ENCODE measurements at places on chromosomes 1 and 21.

DNA sequence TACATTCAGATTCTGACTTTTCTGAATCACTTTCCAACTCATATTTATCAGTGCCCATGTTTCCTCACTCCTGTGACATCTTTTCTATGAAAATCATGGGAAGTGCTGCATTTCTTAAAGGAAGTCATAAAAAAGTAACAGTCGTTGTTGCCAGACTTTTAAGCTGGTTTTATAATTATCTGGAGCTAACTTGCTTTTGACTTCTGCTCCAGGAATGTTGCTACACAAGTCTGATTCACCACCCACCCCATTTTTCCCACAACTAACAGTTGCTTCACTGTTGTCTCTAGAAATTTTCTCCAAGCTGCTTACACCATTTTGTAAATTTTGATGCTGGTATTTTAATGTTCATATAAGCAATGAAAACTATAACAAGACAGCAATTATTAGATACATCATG is 12.2 kb downstream of the FCRLB start:
- no peak for DNase-seq

DNA sequence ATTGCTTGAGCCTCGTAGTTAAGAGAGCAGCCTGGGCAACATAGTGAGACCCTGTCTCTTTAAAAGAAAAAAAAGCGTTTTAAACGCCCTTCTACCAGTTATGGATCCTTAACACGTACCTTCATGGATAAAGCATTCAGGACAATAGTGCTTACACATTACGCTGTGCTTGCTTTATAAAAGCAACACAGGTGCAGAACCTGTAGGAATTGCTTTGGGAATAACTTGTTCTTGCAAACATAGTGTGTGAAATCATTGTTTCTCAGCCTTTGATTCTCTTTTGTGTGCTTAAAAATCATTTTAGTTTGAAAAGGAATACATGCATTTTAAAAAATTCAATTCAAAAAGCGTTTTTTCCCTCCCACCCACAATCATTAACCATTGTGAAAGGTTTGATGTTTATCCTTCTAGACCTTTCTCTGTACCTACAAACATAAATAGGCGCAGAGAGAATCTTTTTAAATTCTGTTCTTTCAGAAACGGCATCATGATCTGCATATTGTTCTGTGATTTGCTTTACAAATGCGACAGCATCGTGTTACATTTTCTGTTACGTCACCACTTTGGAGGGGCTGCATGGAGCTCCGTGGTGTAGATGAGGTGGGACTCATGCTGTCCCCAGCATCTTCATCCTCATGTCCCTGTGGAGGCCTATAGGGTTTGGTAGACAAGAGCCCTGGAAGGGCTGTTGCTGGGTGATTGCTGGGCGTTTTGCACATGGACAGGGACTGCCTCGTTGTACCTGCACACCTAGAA is 54.6 kb downstream of the SPSB1 start:
- no peak for DNase-seq

- peak; percentile 45 for DNase-seq
Measured at GRCh38 chr1:212256369-212256768, 28.8 kb upstream of the PPP2R5A start.

DNA sequence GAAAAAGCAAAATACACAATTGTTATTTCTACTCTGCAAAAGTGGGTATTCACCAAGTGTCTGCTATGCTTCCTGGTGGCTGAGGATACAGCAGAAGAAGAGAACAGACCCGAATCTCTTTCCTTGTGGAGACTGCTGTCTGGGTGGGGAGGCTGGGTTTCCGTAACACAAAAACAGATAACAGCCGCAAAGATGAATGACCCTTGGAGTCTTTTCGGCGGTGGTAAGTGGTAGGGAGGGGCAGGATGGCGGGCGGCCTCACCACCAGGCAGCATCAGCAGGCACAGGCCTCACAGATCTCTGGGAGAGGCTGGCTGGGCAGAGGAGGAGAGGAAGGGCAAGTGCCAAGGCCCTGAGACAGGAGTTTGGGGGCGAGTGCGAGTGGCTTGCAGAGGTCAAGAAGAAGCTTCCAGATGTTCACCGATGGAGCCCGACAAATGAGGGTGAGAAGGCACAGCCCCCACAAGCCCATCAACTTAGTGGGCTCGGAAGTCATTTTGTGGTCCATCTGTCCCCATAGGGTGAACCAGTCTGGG is 164.2 kb downstream of the RHOU start:
- DNase-seq: no peak

GRCh38 chr1:162728573-162728972 is 61.9 kb upstream of the HSD17B7 start:
- no peak for DNase-seq

DNA sequence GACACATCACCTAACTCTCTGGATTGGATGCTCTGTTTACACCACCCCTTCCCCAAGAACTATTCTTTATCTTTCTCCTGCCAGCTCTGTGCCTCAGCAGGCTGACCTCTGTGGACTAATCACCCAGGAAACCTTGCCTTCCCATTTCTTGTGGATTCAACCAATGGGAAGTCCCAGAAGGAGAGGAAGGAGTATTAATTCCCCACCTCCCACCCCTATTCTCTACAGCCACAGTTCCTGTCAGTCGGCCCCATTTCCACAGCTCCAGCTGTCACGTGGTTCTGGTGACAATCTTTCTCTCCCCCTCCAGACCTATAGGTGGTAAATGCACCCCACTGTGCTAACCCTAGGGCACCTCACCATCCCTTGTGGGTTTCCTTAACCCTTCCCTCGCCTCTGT is 46.8 kb upstream of the SSBP3 start:
- no peak for DNase-seq

DNA sequence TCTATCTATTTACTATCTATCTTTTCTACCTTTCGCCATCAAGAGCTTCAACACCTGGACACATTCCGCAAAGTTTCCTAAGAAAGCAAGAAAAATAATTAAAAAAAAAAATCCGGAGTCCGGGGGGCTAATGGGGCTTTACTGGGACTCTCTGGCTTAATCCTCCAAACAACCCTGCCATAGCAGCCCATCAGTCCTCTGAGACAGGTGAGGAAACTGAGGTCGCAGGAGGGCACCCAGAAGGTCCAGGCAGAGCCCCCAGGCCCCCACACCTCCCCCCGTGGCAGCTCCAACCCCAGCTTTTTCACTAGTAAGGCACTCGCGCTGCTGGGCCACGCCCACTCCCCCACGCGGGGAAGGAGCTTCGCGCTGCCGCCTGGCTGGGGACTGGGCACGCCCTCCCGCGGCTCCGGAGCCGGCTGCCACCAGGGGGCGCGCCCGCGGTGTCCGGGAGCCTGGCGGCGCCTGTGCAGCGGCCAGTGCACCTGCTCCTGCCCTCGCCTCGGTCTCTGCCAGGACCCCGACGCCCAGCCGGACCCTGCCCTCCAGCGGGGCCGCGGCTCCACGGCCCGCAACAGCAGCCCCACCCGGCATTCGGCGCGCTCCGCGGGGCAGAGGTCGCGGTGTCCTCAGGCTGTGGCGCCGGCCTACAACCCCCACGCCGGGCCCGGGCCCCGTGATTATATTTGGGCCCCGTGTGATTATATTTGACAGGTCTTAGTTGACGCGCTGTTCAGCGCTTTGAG is 54.1 kb upstream of the SAMD11 start:
- peak; percentile 84 for DNase-seq

Data from CD4-positive, alpha-beta T cell treated with Interleukin-2 at 100 ng/mL for 4 hours (primary cell).